ENCODE measurements at places on chromosomes 11 and 22.

- no peak for DNase-seq
Measured at GRCh38 chr11:80702264-80702663, 1261.4 kb upstream of the TENM4 start.

GRCh38 chr11:11574373-11575287 lies 47.2 kb downstream of the GALNT18 start:
- no peak for DNase-seq

DNA sequence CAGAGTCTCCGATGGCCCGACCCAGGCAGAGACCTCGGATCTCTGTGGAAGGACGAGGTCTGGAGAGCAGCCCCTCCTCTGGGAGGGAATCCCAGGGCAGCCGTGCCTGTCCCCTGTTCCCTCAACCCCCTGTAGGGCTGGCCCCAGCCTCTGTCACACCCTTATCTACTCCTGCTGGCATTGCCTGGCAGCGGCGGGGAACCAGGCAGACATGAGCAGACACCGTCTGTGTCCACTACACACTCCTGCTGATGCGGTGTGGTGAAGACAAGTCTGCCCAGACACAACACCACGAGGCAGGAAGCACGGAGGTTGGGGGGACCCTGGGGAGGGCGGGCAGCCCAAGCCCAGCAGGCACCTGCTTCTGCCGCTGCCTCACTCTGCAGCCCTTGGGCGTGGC lies 52.5 kb upstream of the A4GALT start:
- DNase-seq, result no peak

DNA sequence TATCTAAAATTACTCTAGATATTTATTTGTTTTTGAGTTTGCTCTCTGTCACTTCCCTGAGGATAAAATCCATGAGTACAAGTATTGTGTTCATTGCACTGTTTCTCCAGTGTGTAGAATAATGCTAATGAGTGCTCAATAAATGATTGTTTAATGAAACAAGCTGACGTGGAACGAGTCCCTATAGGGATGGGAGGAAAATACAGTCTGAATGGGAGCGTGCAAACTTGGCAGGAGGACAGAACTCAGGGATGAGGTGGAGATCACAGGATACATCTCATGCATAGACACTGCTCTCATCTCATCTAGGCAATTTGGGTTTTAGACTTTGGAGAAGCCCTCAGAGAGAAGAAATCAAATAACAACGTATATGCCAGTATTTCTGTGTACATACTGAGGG lies 58.4 kb upstream of the ZC3H12C start:
- DNase-seq, result no peak

GRCh38 chr11:121515335-121515671 lies 62.5 kb upstream of the SORL1-AS1 start:
- no peak for DNase-seq

DNA sequence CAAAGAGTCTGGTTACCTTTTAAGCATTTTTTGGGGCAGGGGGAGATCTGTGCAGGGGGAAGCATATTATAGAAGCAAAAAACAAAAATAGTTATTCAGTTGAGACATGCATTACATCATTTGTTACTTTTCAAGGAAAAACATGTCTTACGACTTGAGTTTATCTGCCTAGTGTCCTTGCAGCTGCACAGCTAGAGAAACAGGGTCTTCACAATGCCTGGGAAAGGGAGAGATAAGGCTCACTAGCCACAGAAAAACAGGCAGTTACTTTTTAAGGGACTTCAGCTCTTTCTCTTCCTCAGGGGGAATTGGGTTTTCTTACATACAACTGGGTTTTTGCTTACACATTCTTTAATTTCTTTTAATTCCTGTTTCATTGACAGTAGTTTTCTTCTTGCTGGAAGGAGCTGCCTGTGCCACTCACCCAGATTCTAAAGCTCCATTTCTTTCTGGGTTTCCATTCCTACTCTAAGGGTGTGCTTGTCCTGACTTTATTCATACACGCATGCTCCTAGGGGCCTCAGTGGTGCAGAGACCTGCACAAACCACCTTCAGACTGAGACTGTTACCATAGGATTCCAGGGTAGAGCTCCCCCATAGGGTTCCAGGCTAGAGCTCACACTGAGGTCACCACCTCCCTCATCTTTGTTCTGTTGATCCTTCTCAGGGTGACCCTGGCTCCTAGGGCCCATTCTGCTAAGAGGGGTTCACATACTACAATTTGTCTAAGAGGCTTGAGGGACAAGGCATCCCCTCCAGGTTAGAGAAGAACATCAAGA lies 14.7 kb upstream of the UBQLNL start:
- no peak for DNase-seq

DNA sequence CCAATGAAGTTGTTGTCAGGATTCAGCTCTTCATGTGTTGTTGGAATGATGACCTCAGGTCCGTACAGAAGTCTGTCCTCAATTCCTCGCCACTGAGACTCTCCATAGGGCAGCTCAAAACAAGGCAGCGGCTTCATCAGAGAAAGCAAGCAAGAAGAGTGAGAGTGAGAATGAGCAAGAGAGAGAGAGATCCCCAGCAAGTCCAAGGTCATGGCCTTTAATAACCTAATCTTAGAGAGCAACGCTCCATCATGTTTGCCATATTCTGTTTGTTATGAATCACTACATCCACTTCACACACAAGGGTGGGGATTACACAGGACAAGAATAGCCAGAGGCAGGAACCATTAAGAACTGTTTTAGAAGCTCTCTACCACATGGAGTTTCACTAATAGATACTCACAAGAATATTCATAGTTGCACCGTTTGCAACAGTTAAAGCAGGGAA lies 23.3 kb upstream of the MMP7 start:
- DNase-seq, result no peak

DNA sequence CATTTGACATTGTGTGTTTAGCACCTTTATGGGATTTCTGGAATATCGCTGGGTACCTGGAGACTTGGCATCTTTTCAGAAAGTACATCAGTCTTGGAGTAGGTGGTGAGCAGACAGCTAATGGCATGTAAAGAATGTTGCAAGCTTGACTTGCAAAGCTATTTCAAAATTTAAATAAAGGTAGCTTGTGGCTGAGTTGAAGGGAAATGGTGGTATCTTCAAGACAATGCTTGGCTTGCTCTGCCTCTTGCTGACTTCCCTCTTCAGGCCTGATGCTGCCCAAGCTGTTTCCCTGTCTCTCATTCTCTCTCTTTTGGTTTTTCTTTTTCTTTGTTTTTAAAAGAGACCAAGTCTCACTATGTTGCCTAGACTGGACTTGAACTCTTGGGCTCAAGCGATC lies 13.2 kb downstream of the ZNRF3 start:
- DNase-seq, result no peak

- no peak for DNase-seq
Measured at GRCh38 chr11:20213790-20214189, 53.5 kb upstream of the DBX1 start.

- peak; percentile 18 for DNase-seq
Measured at GRCh38 chr11:43555816-43556611, 124.5 kb upstream of the HSD17B12 start.

GRCh38 chr11:44002191-44003093 lies 45.3 kb upstream of the ACCSL start:
- no peak for DNase-seq

DNA sequence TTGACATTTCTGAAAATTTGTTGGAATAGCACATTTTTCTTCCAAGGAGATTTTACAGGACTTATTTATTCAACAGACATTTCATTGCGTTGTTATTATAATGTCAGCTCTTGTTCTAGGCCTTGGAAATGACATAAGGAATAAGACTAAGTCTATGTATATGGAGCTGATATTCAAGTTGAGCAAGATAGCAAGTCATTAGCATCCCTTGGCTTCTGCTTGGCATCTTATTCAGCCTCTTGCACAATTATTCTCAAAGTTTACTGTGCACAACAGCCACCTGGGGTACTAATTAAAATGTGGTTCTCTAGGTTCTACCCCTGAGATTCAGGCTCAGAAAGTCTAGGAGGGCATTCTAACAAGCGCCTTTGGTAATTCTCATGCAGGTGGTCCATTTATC lies 304.8 kb upstream of the DDI1 start:
- DNase-seq, result no peak

- DNase-seq, result peak; percentile 30
Measured at GRCh38 chr22:37178350-37179125, 9.5 kb downstream of the C1QTNF6 start.

DNA sequence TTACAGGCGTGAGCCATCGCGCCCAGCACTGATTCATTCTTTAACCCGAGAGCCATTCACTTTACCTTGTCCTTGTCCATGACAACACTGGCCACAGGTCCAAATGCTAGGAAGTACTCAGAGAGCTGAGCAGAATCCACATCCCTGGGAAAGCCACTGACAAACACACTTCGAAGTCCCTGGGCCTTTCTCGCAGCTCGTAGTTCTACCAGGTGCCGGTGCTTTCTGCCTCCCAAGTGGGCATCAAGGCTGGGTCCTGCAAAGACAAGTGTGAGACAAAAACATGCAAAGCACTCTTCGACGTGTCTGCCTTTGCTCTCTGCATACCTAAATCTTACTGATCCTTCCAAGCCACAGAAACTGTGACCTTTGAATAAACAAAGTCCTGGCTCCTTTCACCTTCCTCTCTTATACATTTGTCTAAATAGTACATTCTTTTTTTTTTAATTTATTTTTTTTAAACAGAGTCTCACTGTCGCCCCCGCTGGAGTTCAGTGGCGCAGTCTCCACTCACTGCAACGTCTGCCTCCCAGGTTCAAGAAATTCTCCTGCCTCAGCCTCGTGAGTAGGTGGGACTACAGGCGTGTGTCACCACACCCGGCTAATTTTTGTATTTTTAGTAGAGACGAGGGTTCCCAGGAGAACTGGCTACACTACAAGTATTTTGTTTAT lies 2.2 kb downstream of the TUT1 start:
- DNase-seq, result peak; percentile 20

DNA sequence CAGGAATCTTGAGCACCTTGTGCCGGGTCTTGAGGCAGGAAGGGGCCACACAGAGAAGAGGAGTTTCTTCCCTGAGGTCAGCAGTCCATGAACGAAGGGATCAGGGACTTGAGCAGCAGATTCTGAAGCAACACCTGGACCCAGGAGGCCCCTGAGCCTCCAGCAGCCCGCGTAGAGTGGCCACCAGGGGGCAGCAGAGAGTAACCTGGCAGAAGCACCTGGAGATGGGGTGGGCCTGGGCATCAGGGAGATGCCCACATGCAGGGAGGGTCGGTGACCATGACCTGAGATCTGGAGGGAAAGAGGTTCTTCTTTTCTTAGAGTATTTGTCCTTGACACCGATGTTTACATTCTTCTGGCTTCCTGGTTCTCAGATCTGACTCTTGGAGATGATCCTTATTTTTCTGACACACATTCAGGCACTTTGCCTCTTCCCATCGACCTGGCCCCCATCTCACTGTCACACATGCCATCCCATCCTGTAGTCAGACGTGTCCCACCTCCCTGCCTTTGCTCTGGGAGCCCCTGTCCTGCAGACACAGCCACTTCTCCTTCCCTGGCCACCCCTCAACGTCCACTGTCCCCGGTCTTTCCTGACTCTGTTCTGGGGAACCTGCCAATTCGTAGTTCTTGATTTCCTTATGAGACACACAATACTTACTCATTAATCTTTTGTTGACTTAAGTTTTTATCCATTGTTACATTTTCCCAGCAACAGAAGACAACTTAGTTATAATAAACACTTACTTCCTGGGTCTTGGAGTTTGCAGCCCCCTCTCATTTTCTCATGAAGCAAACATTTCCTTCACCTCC lies 66.5 kb downstream of the GGTLC2 start:
- DNase-seq, result peak; percentile 44

DNA sequence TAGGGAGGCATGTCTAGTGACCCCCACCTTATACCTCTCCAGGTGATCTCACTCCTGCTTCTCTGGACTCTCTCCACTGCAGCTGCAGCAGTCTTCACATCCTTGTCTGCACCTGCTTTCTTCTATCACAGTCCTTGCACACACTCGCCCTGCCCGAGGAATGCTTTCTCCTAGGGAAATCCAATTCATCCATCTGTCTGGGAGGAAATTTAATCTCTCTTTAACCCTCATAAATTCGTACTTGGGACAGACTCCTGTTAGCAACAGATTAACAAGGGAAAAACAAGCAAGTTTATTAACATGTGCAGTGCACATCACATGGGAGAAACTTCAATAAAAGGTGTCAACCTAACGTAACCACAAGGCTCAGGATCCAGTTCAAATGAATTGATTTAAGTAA lies 11.3 kb upstream of the RCN1 start:
- DNase-seq, result no peak

DNA sequence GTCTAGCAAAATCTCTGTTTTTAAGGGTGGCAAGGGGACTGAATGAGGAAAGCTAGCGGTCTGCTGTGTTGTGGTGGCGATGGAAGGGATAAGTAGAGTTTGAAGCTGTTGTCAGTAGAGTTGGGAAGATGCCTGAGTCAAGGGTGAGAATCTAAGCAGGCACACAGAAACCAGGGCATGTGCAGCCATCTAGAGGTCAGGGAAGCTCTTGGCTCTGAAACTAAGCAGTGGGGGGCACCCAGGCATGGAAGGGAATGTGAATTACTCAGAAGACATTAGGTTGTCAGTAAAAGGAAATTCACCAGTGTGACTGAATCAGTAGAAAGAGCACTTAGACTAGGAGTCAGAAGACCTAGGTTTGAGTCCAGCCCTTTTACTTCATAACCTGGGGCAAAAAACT lies 15.4 kb downstream of the BMAL1 start:
- DNase-seq, result no peak

GRCh38 chr11:69337211-69337721 lies 43.3 kb downstream of the MYEOV start:
- peak; percentile 60 for DNase-seq

- no peak for DNase-seq
Measured at GRCh38 chr11:45692808-45693453, 27.5 kb upstream of the CHST1 start.

GRCh38 chr22:45006111-45006963 lies 3.5 kb downstream of the PHF21B start:
- DNase-seq, result no peak

GRCh38 chr22:20315337-20316216 lies 4.3 kb downstream of the DGCR6L start:
- DNase-seq, result no peak

DNA sequence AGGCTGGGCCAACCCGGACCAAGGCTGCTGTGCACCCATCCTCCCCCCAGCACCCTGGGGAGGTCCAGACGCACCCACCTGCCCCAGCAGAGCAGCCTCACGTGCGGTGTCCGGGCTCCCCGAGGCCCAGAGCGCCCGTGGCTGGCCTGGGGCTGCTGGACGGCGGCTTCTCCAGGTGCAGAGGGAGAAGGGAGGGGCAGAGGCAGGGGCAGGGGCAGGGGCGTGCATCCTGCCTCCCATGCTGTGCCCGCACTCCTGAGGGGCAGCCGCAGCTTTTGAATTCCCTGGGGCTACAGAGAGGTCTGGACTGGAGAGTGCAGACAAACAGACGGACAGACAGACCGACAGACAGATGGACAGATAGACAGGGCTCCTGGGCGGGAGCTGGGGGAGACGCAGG lies 83.6 kb upstream of the PRR5 start:
- DNase-seq, result no peak
